ENCODE measurements at places on chromosomes 1 and 21. TPM values are rescaled to one million over a fixed set of nuclear protein-coding genes. Genes with fewer than 3 reads are reported as not detected.

The PLA2G4A gene
- 0.81 TPM for total RNA-seq

GRCh38 chr1:28180306-28181305 lies 4.1 kb upstream of the PTAFR start:
- H3K36me3 ChIP-seq = no peaks in the 10 kb centered on the region
- H3K27me3 ChIP-seq = no peaks in the 10 kb centered on the region
- DNase-seq = no peak
- H3K4me1 ChIP-seq = no peaks in the 10 kb centered on the region
- no peak overlapping the region for H3K27ac ChIP-seq

GRCh38 chr1:97489834-97490233 lies 431.0 kb downstream of the DPYD start:
- no peaks in the 10 kb centered on the region for H3K36me3 ChIP-seq
- no peak for DNase-seq
- no peak overlapping the region for H3K27ac ChIP-seq
- H3K4me3 ChIP-seq = no peak overlapping the region

The CD2 gene
- total RNA-seq = 0.71 TPM

GRCh38 chr1:17498214-17498613 lies 41.3 kb upstream of the ARHGEF10L start:
- H3K4me1 ChIP-seq = no peaks in the 10 kb centered on the region
- H3K36me3 ChIP-seq = no peaks in the 10 kb centered on the region
- H3K27me3 ChIP-seq = no peaks in the 10 kb centered on the region
- no peak for DNase-seq
- no peak overlapping the region for H3K4me3 ChIP-seq

DNA sequence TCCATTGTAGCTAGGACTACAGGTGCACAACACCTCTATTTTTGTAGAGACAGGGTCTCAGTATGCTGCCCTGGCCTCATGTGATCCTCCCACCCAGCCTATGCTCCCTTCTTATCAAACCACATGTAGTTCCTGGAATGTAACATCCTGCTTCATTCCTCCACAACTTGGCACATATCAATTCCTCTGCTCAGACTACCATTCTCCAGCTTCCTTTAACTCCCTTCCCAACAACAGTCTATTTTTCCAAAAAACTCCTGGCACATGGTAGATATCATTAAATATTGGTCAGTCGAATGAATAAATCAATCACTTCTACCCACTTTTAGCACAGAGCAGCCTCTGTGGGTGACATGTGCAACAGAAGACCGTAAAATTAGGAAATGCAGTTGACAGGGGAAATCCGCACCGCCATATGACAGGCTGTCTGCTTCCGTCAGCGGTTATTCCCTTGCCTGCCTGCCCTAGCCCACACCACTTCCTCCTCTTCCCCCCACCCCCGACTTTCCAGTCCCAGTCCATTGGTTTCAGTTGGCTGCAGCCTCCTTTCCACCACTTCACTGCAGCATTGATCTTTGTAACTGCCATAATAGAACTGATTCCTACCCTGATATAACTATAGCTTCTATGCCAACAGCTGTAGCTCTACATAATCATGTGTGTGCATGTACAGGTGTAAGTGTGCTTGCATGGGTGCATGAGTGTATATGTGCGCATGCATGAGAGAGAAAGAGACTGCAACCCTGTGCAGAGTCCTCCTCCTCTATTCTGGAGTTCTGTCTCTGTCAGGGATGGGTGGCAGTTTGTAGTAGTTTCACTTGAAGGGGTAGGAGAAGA lies 6.8 kb upstream of the AKR1A1 start:
- no peaks in the 10 kb centered on the region for H3K36me3 ChIP-seq
- H3K4me3 ChIP-seq = no peak overlapping the region
- no peak overlapping the region for H3K27ac ChIP-seq
- no peaks in the 10 kb centered on the region for H3K4me1 ChIP-seq

- H3K4me1 ChIP-seq = no peaks in the 10 kb centered on the region
- DNase-seq = no peak
- no peaks in the 10 kb centered on the region for H3K36me3 ChIP-seq
- H3K4me3 ChIP-seq = no peak overlapping the region
- no peaks in the 10 kb centered on the region for H3K27me3 ChIP-seq
- no peak overlapping the region for H3K27ac ChIP-seq
Measured at GRCh38 chr1:64917907-64918306, 48.4 kb downstream of the JAK1 start.

DNA sequence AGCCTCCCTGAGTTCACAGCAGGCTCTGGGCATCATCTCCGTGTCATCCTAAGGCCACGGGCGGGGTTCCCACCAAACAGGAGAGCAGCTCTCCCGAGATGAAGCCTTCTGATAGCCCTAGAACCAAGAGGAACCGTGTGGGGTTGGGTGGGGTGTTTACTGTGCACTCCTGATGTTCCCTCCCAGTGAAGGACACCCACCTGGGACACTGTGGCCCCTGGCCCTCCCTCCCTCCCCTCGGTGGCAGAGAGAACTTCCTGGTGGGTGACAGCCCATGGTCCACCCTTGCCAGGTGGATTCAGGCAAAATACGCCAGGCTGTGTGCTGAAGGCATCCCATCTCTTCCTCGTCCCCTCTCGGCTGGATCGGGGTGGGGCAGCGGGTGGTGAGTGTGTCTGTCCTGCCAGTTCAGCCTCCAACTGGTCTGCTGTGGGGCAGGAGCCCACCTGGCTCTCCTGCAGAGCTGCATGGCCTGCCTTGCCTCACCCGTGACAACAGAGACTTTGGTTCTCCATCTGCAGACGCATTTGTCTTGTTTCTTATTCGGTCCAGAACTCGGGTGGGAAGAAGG lies 15.6 kb upstream of the C1orf174 start:
- H3K4me1 ChIP-seq = peaks cover 6% of the 10 kb centered on the region
- no peaks in the 10 kb centered on the region for H3K36me3 ChIP-seq
- no peaks in the 10 kb centered on the region for H3K27me3 ChIP-seq
- H3K27ac ChIP-seq = no peak overlapping the region
- DNase-seq = no peak
- no peak overlapping the region for H3K4me3 ChIP-seq

DNA sequence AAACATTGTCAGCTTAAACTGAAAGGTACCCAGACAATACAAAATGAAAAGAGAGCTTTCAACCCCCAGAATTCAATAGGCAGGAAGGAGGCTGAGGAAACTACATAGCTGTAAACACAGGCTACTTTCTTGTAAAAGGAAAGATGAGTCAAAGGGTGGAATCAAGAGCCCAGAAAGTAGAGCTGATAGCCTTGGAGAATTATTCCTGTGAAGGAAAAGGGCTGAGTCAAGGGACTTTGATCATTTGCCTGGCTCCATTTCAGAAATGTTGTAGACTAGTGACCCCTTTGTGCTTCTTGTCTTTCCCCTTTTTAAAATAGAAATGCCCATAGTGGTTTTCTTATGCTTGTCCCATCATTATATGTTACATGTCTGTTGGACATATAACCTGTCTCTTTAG lies 597.6 kb downstream of the ADGRL2 start:
- H3K27me3 ChIP-seq = no peaks in the 10 kb centered on the region
- no peak overlapping the region for H3K27ac ChIP-seq
- H3K4me1 ChIP-seq = peaks cover 13% of the 10 kb centered on the region
- DNase-seq = no peak
- no peak overlapping the region for H3K4me3 ChIP-seq

DNA sequence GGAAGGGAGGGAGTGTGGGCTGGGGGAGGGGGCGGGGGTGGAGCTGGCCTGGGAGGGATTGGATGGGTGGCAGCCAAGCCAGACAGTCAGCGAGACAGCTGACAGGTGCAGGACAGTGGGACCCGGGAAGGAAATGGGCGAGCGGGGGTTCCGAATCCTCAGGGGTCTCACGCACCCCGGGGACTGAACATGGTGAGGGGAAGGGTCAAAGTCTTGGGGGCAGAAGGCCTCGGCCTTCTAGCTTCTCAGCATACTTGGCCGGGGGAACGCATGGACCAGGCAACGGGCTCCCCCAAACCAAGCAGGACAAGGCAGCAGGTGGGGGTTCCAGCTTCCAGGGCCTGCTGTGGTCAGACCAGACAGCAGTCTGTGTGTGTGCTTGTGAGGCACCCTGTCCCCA lies 23.1 kb downstream of the CASZ1 start:
- H3K36me3 ChIP-seq = no peaks in the 10 kb centered on the region
- H3K27ac ChIP-seq = no peak overlapping the region
- peaks cover 19% of the 10 kb centered on the region for H3K4me1 ChIP-seq
- H3K4me3 ChIP-seq = no peak overlapping the region
- no peak for DNase-seq

The CCDC27 gene
- not detected for total RNA-seq
